GM13976 (cell line): ENCODE measurements at places on chromosomes 2 and 18.

GRCh38 chr2:2613279-2614199 is 282.5 kb upstream of the MYT1L start:
- peak; percentile 84 for DNase-seq

DNA sequence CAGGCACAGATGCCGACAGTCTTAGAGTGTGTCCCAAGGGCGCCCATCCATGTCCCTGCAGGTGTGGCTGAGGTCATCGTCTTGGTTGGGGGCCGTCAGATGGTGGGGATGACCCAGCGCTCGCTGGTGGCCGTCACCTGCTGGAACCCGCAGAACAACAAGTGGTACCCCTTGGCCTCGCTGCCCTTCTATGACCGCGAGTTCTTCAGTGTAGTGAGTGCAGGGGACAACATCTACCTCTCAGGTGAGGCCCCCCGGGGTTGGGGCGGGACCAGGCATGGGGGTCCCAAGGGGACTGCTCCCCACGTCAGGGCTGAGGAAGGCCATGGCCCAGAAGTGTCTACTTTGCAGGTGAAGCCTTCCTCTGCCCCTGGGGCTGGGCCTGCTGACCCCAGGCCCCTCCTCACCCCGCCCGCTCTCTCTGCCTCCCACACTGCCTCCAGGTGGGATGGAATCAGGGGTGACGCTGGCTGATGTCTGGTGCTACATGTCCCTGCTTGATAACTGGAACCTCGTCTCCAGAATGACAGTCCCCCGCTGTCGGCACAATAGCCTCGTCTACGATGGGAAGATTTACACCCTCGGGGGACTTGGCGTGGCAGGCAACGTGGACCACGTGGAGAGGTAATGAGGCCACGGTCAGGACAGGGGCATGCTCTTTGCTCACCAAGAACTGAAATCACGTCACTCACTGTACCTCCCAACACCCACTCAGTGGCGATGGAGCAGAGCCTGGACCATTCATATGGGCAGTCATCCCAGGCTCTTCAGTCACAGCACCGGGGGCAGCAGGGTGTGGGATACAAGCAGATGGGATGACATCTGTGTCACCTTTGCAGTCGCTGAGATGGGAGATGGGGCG is 230.8 kb downstream of the ATAD2B start:
- no peak for DNase-seq

- DNase-seq: no peak
Observed at GRCh38 chr2:238882082-238882755, 34.3 kb downstream of the TWIST2 start.

- no peak for DNase-seq
Observed at GRCh38 chr18:63890237-63890949, 2.9 kb downstream of the SERPINB2 start.

- no peak for DNase-seq
Observed at GRCh38 chr2:58137221-58137620, 90.6 kb downstream of the VRK2 start.

DNA sequence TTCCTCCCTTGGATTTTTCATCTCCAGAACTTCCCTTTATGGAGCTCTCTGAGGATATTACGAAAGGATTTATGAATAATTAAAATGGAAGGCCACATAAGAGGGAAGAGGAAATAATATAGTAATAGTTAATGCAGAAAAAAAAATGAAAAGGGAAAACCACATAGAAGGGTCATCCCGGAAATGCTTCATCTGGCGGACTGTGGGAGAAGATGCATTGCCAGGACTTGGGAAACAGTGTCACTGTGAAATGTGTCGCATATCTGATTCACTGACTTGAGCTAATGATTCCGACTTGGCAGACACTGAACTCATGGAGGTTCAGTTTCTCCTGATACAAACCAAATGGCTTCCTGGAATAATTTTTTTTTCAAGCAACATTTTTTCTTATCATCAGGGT is 129.9 kb upstream of the RMP24 start:
- no peak for DNase-seq

GRCh38 chr2:141767691-141768090 is 363.1 kb downstream of the LRP1B start:
- DNase-seq: no peak

DNA sequence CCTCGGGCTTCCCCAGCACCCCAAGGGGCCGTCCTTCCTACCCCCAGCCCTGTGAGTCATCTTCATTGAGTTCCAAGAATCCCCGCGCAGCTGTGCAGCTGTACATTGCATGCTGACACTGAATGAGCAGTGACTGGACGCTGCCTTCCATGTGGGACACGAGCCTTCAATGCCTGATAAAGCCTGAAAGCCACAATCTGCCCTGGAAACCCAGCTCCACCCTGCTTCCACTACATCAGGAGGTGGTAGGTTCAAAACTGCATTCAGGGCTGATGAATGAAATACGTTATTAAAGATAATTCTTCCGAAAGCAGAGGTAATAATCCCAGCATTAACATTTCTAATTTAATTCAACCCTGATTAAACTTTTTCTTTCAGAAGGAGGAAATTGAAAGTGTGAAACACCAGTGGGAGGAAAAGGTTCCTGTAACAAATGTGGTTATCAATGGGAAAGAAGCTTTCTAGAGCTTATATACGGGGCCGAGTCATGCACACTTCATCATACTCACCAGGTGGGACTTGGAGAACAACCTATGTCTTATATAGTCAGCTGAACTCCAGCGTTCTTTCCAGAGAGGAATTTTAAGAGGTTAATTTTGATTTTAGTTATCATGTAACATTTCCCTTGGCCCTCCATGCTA is 360.1 kb downstream of the LPIN1 start:
- DNase-seq: peak; percentile 17
